ENCODE measurements at places on chromosomes 13 and 19.

- DNase-seq: no peak
Measured at GRCh38 chr19:35232912-35233311, 4.4 kb upstream of the FAM187B start.

DNA sequence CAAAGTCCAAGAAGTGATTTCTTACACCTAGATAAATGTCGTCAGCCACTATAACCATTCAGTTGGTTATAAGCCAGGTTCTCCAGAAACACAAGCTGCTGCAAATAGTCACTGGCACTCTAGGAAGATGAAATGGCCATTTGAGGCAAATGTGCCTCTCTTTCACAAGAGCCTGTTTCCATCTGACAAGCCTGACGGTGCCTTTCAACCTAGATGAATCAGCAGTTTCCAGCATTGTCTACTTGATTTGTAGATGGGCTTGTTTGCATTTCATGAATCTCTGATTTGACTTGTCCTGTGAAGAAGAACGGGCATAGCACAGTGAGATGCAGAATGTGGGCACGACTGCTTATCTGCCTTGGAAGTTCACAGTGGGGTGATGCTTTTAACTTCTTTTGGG lies 327.2 kb downstream of the LMO7 start:
- no peak for DNase-seq

- DNase-seq: peak; percentile 58
Measured at GRCh38 chr19:32404933-32405430, 588 bp upstream of the DPY19L3 start.

DNA sequence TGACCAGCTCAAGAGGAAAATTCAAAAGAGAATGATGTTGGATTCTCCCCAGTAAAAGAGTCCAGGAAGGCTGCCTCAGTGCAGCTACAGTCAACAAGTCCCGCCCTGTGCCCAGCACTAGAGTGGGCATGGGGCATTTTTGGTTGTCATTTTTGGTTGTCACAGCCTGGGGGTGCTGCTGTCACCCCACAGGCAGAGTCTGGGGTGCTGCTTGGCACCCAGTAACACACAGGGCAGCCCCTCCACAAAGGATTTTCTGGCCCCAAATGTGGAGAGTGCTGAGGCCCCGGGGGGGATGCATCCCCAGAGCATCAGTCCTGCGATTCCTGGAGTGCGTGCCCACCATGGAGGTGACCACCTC lies 28.2 kb upstream of the TMEM255B start:
- DNase-seq: no peak

DNA sequence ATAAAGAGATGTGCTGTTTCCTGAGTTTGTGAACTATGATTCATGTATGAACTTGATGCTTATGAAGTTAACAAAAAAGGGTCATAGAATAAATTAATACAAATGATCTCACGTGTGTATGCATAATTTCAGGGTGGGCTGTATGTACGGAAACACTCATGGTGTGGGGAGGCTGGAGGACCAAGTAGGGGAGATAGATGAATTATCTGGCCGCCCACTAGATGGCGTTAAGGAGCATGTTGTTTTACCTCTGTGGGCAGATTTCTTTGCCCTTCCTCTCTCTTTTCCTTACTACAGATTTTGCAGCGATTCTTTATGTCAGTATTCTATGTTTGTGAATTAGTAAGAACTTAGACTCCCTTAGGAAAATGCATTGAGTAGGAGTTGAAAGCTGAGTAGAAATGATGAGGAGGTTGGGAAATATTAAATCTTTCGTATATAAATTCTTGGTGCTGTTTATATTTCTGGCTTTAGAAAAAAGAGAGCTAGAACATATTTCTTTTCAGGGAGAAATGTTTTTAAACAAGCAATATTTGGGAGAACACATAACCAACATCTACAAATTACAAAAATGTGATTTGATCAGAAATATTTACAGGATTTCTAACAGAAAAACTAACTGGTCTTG lies 47.4 kb upstream of the TMTC4 start:
- peak; percentile 35 for DNase-seq

GRCh38 chr13:109789262-109789661 lies 2.9 kb upstream of the IRS2 start:
- DNase-seq: no peak

GRCh38 chr13:34401696-34402095 lies 540.4 kb upstream of the NBEA start:
- DNase-seq: no peak

- no peak for DNase-seq
Measured at GRCh38 chr13:40124633-40125015, 469.2 kb downstream of the COG6 start.

DNA sequence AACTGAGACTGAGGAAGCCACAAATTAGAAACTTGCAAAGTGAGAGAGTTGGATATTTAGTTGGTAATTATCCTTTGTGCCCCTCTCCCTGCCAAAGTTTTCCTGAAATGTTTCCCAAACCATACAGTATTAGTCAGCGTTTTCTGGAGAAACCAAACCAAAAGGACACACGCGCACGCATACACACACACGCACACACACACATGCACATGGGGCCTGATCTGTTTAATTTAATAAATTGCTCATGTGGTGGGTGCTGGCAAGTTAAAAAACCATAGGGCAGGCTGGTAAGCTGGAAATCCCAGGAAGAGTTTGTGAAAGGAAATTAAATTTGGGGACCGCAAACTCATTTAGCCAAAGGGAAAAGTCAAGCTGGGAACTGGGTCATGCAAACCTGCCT lies 11.7 kb upstream of the CYSLTR2 start:
- DNase-seq: no peak

- DNase-seq: no peak
Measured at GRCh38 chr19:7579182-7579581, 16.5 kb upstream of the CAMSAP3 start.

GRCh38 chr13:90824032-90824431 lies 523.5 kb upstream of the MIR17HG start:
- no peak for DNase-seq

- no peak for DNase-seq
Measured at GRCh38 chr13:106232681-106233080, 302.8 kb downstream of the EFNB2 start.

DNA sequence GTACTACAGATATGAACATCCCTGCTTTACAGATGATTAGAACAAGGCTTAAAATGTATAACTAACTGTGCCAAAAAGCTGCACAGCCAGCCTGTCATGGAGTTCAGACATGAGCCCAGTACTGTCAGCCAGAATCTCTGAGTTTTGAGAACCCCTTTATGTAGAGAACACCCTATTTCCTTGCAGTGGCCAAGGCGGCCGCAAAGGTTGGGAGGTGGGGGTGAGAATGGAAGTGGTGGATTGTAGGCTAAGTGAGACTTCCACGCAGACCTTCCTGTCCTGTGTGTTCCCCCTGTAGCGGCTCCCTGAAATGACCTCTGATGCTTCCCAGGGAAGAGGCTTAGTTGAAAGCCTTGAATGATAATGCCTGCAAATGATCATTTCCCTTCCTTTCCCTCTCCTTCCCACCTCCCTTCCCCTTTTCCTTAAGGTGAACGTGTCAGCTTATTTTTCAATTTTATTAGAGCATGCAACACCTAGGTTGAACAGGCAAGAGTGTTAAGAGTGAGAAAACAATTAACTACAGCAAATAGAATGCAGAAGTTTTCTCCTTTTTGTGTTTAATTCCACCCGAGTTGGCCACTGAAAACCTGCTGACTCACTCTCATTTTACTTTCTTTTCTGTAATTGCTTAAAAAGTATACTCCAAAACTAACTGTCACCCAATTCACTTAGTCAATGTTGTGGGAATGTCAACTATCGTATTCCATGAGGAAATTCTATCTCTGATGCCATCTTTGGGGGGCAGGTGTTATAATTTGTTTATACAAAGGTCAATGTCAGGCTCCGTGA lies 167.0 kb upstream of the EDNRB start:
- no peak for DNase-seq

- no peak for DNase-seq
Measured at GRCh38 chr13:109922518-109922917, 136.1 kb upstream of the IRS2 start.

GRCh38 chr13:106846571-106847448 lies 278.9 kb upstream of the ARGLU1 start:
- DNase-seq: no peak

DNA sequence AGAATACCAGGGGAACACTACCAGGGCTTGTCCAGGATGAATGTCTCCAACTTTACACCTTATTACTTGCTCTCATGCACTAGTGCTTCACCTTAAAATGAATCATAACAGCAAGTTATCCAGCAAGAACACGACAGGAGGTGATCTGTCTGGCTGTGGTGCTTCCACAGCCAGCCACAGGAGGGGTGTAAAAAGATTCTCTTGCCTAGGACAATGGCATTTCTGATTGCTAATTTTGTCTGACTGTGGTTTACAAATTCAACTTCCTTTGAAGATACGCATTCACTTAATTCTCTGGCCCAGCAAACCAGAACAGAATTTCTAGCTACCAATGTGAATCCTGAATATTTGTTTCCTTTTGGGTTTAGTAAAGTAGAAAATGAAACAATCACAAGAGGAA lies 23.1 kb upstream of the COG3 start:
- peak; percentile 45 for DNase-seq

- DNase-seq: no peak
Measured at GRCh38 chr19:4654437-4655361, 15.4 kb downstream of the TNFAIP8L1 start.

GRCh38 chr13:75610466-75610865 lies 25.7 kb upstream of the LMO7 start:
- no peak for DNase-seq

DNA sequence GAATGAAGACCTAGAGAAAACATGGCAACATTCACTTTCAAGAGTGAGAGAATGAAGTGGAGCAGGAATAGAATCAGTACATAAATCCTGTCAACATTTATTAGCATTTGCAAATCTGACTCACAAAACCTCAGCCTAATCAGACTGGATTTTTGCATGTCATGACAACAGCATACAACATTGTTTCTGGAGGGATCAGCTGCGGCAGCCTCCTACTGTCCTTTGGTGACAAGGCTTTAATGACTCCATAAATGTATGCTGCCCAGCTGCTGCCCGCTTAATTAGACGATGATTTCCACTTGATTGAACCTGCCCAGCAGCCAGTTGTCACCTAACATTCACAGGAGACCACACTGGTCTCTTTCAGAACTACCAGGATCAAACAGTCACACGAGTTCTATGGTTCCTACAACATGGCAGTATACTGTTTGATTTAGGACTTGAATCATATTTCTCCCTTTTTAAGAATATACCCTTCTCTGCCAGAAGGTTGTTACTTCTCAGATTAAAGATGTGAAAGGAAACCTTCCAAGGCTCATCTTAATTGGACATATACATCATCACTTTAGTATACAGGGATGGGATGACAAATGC lies 9.3 kb downstream of the EBPL start:
- DNase-seq: peak; percentile 13

DNA sequence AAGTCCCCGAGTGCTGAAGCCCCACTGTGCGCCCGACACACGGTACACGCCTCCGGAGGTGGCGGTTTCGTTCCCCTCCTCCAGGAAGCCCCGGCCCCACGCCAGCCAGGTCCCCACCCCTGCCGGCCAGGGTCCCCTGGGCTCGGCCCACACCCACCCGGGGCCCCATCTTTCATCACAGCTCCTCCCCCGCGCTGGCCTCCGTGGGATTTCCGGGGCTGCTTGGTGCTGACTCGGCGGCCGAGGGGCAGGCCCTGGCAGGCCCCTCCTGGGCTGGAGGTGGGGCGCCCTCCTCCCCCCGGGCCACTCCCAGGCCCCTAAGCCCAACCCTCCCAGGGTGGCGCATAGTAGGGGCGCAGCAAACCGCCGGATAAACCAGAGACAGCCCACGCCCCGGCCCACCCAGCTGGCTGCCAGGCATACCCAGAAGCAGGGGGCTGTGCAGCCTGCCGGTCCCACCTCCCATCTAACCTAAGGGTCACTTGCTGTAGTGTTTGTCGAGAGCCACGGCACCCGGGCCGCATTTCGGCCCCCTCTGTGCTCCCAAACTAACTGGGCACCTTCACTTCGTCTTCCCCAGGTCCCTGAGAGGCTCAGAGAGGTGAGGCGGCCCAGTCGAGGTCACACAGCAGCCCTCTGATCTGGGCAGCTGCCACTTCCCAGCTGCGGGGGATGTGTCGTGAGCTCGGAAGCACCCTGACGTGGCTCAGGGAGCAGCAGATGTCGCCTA lies 6.6 kb downstream of the ZBTB7A start:
- DNase-seq: no peak

- no peak for DNase-seq
Measured at GRCh38 chr13:23671377-23671776, 101.2 kb downstream of the TNFRSF19 start.

DNA sequence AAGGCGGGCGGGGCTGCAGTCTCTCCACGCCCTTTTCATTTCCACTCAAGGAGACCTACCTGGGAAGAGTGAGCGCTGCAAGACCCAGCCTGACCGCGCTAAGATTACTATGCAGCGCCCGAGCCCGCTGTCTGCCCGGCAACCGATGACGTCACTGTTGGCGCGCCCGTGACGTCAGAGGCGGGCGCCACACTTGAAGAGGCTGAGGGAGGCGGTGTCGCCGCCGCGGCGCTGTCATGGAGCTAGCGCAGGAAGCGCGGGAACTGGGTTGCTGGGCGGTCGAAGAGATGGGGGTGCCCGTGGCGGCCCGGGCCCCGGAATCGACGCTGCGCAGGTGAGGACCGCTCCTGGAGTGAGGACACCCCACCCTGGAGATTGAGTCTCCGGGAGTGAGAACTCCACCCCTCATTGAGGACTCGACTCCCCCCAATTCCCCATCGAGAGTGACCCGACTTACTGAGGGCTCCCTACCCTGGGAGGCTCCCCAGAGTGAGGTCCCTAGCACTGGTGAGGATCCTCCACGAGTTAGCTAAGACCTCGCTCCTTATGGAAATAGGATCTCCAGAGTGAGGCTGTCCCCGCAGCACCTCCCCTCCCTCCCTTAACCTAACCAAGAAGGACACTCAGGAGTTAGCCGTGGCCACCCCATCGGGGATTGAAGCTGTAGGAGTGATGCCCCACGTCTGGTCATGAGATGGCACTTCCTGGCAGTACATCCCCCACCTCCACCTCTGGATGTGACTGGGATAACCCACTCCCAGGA lies at the start of gene HAUS5:
TSS of gene HAUS5 (plus strand) at position 177 of the 763 bp plus-strand sequence. CDS start at position 237, 60 bp downstream.
- peak; percentile 91 for DNase-seq

DNA sequence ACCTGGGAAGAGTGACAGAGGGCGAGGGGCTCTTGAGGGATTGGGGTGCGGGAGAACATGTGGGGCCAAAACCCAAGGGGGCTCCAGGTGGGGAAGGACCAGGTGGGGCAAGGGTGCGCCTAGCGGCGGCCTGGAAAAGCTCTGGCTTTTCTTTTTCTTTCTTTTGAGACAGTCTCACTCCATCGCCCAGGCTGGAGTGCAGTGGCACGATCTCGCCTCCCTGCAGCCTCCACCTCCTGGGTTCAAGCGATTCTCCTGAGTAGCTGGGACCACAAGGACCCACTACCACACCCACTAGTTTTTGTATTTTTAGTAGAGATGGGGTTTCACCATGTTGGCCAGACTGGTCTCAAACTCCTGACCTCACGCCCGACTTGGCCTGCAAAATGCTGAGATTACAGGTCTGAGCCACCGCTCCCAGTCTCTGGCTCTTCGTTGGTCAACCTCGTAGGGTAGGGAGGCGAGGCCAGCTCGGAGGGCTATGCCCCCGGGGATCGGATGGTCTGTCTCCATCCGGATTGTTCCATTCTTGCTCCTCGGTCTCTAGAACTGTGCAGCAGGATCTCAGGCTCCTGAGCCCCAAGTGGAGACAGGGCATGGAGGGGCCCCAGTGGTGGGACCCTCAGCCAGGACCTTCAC lies 3.7 kb downstream of the GADD45B start:
- DNase-seq: no peak

GRCh38 chr19:2380567-2380966 lies 20.5 kb downstream of the TMPRSS9 start:
- DNase-seq: no peak
